Natural killer cell (primary cell): ENCODE measurements at places on chromosomes 2 and 18. TPM values are rescaled to one million over a fixed set of nuclear protein-coding genes. Genes with fewer than 3 reads are reported as not detected.

The CIB4 gene
- not detected for total RNA-seq

The ROCK2 gene
- 28.2 TPM for total RNA-seq

The ICOS gene
- total RNA-seq = 0.35 TPM

The IGFBP5 gene
- total RNA-seq = not detected

The FOXI3 gene
- total RNA-seq = not detected

The NEMP2 gene
- 17.2 TPM for total RNA-seq

The IL1B gene
- total RNA-seq = 92.6 TPM

The TNFAIP6 gene
- total RNA-seq = not detected
